ENCODE measurements at places on chromosomes 7 and 10.

DNA sequence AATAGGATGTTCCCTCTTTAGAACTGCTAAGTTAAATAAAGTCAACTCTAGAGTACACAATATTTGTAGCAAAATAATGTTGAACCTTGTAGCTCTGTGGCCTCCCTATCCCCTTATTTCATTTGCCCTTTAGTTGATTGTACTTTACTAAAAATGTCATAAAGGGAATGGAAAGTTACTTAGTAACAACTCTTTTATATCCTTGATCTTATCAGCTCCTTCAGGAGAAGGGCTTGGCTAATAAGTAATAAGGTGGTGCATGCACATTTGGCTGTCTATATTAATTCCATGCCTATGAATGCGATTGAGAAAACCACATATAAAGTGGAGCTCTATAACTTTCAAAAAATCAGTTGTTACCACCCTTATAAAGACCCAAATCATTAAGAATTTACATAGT lies 41.5 kb upstream of the GATA3 start:
- H3K27ac ChIP-seq: no peak overlapping the region
- peaks cover 10% of the 10 kb centered on the region for H3K36me3 ChIP-seq
- no peak overlapping the region for H3K4me3 ChIP-seq
- H3K4me1 ChIP-seq: no peaks in the 10 kb centered on the region
- no peaks in the 10 kb centered on the region for H3K27me3 ChIP-seq
- DNase-seq: no peak

DNA sequence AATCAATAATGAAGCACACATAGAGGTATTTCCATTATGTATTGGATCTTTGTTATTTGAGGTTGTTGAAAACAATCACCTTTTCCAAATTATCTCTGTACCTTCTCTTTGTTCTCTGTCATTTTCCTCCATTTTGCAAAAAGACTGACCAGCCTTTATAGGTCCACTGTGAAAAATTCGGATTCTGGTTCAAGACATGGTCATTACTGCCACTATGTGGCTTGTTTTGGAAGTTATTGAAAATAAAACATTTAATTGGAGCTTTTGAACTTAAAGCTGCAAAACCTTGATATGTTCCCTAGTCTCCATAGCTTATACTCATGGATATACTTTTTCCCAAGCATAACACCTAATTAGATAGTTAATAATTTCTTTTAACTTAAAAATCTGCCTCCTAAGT lies 1094.4 kb downstream of the NRG3 start:
- no peak for DNase-seq
- no peaks in the 10 kb centered on the region for H3K27me3 ChIP-seq
- no peaks in the 10 kb centered on the region for H3K36me3 ChIP-seq
- no peak overlapping the region for H3K27ac ChIP-seq
- H3K4me1 ChIP-seq: peaks cover 9% of the 10 kb centered on the region

DNA sequence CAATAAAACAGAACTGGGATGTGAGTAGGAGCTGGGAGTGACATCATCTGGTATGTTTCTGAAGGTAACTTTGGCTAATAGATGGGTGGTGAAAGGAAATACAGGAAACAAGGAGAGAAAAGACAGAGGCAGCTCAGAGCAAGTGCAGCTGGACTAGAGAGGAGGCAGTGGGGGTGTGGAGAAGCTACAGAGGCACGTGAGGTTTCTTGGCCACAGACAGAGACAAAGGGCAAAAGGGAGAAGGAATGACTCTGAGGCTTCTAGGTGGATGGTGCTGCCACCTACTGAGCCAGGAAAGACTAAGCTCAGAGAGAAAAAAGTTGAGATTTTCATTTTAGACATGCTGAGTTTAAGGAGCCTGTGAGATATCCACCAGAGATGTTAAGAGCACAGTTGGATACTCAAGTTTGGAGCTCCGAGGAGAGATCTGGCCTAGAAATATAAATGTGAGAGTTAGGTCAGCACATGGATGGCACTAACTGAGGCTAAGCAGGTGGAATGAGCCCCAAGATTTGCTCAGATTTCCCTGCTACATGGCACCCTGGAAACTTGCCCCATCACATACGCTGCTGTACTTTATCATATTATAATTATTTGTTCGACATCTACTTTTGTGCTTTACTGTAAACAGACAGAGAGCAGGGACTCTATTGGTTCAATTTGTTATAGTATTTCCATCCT lies 293.0 kb upstream of the IMMP2L start:
- H3K27me3 ChIP-seq: no peaks in the 10 kb centered on the region
- peak overlapping the region; percentile 2 for H3K27ac ChIP-seq
- H3K4me1 ChIP-seq: peaks cover 8% of the 10 kb centered on the region
- H3K36me3 ChIP-seq: peaks cover 12% of the 10 kb centered on the region

- peak overlapping the region; percentile 70 for H3K27ac ChIP-seq
- peaks cover 30% of the 10 kb centered on the region for H3K4me1 ChIP-seq
- H3K27me3 ChIP-seq: peaks cover 31% of the 10 kb centered on the region
- no peak overlapping the region for H3K4me3 ChIP-seq
These were observed 30.5 kb upstream of the BTRC start for GRCh38 chr10:101323495-101323894.

DNA sequence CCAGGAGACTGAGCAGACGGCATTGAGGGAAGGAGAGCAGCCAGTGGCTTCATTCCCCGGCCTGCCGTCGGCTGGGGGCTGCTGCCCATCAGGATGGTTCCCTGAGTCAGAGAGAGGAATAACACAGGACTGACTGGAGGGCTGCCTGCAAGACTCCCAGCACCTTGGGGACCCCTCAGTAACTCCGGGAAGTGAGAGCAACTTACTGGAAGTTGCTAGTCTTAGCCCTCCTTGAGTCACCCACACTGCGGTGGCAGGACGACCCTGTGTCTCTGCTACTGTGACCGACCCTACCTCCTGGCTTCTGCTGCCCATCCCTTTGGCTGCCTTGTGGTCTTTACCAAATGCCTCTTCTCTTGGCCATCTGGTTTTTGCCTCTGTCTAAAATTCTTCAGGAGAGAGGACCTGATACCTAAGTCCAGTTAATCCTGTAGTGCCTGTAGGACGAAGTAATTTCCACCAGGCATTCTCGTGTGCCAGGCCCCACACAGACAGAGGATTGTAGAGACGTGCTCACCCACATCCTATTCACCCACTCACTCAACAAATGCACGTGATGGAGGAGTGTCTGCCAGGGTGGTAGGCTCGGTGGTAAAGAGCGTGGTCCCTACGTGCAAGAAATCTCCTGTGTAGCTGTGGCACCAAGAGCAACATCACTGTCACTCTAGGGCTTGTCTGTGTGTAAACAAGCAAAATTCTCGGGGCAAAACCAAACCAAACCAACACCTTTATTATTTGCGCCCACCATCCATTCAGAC lies 156.5 kb downstream of the PRKCQ start:
- H3K27me3 ChIP-seq: peaks cover 6% of the 10 kb centered on the region
- no peak overlapping the region for H3K4me3 ChIP-seq
- no peaks in the 10 kb centered on the region for H3K36me3 ChIP-seq
- DNase-seq: no peak

GRCh38 chr10:78934532-78934898 lies 134.3 kb upstream of the ZMIZ1 start:
- no peak overlapping the region for H3K27ac ChIP-seq
- no peaks in the 10 kb centered on the region for H3K36me3 ChIP-seq
- H3K4me1 ChIP-seq: peaks cover 34% of the 10 kb centered on the region
- peaks cover 4% of the 10 kb centered on the region for H3K27me3 ChIP-seq
- no peak for DNase-seq

- peak overlapping the region; percentile 35 for H3K27ac ChIP-seq
- no peak overlapping the region for H3K4me3 ChIP-seq
- H3K36me3 ChIP-seq: no peaks in the 10 kb centered on the region
- no peaks in the 10 kb centered on the region for H3K27me3 ChIP-seq
These were observed 47.6 kb downstream of the ABRAXAS2 start for GRCh38 chr10:124849111-124849773.

DNA sequence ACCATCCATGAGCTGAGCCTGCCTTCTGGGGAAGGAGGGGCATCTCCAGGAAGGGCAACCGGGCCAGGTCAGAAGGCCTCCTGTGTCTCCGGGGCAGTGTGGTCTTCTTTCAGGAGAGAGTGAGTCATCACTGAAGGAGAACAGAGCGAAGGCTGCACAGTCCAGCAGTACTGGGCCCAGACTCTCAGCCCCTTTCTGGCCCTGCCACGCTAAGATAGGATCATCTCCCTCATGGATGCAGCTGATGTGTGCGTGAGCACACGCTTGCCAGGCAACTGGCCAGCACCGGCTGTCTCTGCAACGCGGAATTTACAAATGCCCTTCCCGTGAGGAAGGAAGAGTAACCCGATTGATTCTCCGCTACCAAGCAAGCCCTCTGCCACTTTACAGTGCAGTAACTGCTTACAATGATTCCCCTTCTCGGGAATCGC lies 328.2 kb downstream of the TNS3 start:
- peak overlapping the region; percentile 90 for H3K27ac ChIP-seq
- H3K27me3 ChIP-seq: no peaks in the 10 kb centered on the region
- no peak for DNase-seq
- H3K4me3 ChIP-seq: peak overlapping the region; percentile 85

DNA sequence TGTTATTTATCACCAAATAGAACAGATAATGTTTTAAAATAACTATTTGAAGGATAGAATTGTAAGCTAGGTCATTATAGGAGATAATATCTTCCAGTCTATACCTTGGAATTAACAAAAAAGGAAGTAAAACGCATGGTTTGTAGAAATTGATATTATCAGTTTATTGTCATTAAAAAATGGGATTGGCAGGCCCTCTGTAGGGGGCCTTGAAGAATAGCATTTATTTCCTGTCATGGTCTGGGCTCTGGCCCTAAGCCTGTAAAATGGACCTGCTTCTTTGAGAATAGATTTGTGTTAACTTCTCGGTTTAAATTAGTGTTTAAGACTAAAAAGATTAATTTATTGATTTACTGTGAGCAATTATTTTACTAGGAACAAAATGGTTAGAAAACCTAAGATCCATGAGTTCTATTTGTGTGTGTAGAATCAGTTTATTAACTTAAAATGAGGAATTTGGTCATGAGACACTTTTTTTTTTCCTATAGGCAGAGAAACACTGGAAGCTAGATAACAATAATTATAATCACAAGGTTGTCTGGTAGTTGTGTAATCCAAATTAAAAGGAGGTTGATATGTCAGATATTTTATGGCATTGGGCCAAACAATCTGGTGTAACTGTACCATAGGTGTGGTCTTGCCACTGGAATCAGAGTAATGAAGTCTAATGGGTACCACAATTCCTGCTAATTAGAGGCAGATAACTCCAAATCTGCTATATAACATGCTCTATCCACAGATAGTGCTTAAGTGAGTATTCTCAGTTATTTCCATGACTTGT lies 197.4 kb upstream of the FOXP2 start:
- no peaks in the 10 kb centered on the region for H3K27me3 ChIP-seq
- no peak overlapping the region for H3K27ac ChIP-seq
- no peaks in the 10 kb centered on the region for H3K36me3 ChIP-seq

DNA sequence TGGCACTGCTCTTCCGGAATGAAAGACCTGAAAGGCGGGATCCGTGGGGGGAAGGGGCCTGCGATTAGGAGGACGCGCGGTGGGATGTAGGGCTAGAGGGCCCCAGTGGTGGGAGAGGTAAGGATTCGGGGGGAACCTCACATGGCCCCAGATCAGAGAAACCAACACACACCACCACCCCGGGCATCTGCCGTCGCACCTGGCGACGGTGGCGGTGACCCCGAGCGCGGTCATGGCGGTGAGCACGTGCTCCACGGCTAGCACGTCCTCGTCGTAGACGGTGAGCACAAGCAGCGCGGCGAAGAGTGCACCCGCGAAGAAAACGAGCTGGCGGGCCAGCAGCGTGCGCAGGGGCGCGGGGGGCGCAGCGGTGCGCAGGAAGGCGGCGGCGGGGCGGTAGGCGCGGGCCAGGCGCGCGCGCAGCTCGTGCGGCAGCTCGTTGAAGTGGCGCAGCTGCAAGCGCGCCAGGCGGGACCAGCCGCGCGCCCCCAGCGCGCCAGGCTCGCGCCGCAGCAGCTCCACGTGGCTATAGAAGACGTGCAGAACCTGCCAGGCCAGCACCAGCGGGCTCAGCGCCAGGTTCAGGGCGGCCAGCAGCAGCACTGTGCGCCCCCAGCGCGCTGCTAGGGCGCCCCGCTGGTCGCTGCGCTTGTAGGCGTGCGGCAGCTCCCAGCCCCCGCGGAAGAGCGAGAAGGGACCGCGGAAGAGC lies 5.7 kb downstream of the ATG9B start:
- H3K27ac ChIP-seq: peak overlapping the region; percentile 81
- peaks cover 48% of the 10 kb centered on the region for H3K4me1 ChIP-seq
- no peaks in the 10 kb centered on the region for H3K36me3 ChIP-seq
- no peak for DNase-seq
- H3K4me3 ChIP-seq: peak overlapping the region; percentile 79

DNA sequence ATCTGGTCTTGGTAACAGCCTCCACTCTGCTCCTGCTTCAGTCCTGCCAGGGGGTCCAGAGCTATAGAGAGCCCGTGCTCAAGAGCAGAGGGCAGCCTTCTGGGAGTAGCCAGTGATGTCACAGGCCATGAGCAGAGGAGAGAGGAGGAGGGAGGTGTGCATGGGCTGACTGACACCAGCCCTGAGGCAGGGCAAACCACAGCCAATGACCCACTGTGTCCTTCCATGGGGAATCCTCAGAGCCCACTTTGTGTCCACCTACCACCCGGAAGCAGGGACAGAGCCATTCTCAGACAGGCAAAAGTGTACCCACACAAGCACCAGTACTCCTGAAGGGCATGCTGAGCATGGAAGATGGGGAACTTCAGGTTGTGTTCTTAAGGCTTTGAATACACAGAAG lies at the start of gene PAX4:
TSS of gene PAX4 (minus strand) at position 101 of the 400 bp plus-strand sequence. CDS start 2,214 bp downstream, outside the sequence.
- H3K27ac ChIP-seq: no peak within 1 kb of the TSS
- H3K36me3 ChIP-seq: no peaks in the 10 kb centered on the region
- no peak for DNase-seq
- H3K27me3 ChIP-seq: peaks cover 88% of the 10 kb centered on the region

DNA sequence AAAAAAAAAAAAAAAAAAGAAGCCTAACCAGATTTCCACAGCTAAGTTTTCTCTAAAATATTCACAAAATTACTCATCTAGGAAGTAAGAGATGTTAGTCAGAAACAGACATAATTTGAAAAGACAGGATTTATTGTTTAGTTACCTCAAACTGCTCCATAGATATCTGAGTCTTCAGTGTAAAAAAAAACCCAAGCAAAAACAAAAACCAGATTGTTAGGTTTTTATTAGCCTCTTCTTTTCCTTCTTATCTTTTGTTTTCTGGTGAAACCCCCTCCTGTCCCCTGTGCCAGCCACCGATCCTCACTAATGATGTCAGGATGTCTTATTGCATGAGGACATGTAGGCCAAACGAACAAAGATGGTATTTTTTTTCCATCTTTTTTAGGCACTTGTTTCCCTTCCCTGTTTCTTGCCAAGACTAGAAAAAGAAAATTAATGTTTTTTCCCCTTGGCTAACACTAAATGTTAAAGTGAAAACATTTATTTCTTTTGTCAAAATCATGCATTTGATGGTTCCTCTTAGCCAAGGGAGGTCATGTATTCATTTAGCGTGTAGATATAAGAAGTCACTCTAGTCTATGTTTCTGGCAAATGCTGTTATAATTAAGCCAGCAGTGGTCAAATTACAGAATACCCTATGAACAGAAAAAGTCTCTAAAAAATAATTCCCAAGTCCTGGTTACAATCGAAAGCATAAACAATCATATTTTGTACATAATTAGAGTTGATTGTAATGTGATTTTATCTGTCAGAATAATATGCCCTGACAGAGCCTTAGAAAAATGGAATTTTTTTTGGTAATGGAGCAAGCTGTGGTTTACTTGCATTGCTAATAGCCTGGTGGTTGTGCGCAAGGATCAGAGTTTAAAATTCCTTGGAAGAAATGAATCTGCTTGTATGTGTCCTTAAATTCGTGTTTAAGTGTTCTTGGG lies 702.4 kb upstream of the FZD8 start:
- H3K27me3 ChIP-seq: no peaks in the 10 kb centered on the region
- H3K36me3 ChIP-seq: no peaks in the 10 kb centered on the region
- DNase-seq: no peak
